ENCODE measurements at places on chromosomes 16 and 17.

- no peak for DNase-seq
These were observed 31.7 kb downstream of the RPA1 start for GRCh38 chr17:1861391-1862010.

GRCh38 chr16:16805809-16806208, 426.9 kb downstream of the NPIPA7 start:
- no peak for DNase-seq

- DNase-seq: peak; percentile 29
These were observed 71.2 kb upstream of the LGALS9 start for GRCh38 chr17:27559506-27560481.

DNA sequence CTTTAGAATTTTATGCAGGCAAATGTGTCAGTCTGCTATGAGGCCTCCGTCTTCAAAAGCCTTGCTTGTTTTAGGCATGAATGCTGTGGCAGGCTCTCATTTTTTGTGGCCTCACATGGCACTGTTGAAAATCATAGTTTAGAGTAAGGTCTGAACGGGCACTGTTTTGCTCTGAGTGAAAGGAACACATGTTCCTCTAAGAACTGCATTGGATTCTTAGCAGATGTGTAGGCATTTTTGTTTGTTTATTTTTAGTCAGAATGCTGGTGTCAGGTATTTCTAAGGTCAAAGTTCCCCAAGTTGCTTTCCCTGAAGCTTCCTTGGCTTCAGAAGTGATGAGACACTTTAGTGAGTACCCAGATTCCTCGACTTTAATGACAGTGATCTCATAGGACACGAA, 173.7 kb downstream of the HS3ST3B1 start:
- DNase-seq: no peak

- peak; percentile 91 for DNase-seq
These were observed 32.5 kb downstream of the WIPF2 start for GRCh38 chr17:40251576-40251975.

GRCh38 chr17:30908717-30909420, 2.8 kb upstream of the TEFM start:
- no peak for DNase-seq

DNA sequence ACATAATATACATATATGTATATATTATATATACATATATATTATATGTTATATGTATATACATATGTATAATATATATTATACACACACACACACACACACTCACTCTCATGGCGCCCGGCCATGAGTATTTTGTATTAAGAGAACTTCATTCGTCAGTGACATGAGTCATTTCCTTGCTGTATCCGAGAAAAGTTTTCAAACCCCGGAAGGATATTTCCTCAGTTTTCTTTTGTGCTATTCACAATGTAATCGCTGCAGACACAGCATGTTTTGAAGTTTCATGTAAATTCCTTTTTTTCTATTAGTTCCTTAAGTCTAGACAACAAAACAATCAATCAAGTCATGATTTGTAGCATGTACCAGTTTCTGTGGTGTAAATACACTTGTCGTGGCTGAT, 33.3 kb downstream of the OR1D5 start:
- no peak for DNase-seq

DNA sequence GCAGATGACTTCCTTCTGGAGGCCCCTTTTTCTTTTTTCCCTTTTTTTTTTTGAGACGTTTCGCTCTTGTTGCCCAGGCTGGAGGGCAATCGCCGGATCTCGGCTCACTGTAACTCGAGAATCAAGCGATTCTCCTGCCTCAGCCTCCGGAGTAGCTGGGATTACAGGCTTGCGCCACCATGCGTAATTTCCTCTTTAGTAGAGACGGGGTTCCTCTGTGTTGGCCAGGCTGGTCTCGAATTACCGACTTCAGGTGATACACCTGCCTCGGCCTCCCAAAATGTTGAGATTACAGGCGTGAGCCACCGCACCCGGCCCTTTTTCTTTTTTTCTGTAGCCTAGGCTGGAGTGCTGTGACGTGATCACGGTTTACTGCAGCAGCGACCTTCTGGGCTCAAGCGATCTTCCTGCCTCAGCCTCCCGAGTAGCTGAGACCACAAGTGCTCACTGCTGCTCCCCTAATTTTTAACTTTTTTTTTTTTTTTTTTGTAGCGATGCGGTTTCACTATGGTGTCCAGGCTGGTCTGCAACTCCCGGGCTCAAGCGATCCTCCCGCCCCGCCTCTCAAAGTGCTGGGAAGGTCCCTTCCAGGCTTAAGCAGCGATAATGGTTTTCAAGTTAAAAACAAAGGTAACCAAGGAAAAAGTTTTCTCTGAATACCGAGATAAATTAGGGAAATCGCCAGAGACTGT, 956 bp upstream of the IST1 start:
- DNase-seq: no peak

DNA sequence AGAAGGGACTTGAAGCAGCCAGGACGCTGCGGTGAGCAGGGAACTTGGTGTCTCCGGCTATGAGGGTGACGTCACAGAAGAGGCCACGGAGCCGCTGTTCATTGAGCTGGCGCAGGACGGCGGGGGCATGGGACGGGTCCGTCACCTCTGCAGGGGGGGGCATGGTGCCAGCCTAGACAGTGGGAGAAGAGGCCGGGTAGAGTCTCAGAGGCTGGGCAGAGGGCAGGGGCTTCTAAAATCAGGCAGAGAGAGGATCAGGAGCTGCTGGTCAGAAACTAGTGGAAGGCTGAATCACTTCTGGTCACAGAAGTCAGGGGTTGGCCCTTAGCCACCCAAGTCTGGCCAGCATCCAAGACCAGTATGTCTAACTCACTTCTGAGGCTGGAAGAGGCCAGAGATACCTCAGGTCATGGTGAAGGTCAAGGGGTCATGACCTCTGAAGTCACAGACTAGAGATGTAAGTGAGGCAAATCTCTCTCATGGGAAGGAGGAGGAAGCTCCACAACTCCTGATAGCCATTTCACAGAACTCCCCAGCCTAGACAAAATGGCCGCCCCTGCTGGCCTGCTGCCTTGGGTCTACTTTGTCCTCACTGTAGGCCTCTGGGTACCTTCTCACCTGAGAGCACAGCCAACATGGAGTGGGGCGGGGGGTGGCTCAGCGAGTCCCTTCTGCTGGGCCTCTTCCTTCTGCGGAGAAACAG, 12.6 kb downstream of the ZBTB4 start:
- peak; percentile 78 for DNase-seq

GRCh38 chr16:30669903-30670824, 11.9 kb downstream of the FBRS start:
- no peak for DNase-seq

DNA sequence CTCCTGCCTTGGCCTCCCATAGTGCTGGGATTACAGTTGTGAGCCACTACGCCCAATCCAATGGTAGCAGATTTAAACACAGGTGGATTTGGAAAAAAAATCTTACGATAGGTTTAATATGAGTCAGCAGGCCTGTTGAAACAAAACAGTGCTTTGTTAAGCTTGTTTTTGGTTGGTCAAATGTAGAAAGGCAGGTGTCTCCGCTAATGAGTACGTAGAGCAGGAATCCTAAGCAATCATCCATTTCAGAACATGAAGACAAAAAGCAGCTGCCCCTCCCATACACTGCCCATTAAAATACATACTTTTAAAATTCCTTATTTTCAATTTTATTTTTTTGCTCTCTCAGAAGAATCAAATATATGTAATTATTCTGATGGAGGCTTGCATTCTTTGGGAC, 1.9 kb upstream of the WWOX start:
- DNase-seq: no peak

DNA sequence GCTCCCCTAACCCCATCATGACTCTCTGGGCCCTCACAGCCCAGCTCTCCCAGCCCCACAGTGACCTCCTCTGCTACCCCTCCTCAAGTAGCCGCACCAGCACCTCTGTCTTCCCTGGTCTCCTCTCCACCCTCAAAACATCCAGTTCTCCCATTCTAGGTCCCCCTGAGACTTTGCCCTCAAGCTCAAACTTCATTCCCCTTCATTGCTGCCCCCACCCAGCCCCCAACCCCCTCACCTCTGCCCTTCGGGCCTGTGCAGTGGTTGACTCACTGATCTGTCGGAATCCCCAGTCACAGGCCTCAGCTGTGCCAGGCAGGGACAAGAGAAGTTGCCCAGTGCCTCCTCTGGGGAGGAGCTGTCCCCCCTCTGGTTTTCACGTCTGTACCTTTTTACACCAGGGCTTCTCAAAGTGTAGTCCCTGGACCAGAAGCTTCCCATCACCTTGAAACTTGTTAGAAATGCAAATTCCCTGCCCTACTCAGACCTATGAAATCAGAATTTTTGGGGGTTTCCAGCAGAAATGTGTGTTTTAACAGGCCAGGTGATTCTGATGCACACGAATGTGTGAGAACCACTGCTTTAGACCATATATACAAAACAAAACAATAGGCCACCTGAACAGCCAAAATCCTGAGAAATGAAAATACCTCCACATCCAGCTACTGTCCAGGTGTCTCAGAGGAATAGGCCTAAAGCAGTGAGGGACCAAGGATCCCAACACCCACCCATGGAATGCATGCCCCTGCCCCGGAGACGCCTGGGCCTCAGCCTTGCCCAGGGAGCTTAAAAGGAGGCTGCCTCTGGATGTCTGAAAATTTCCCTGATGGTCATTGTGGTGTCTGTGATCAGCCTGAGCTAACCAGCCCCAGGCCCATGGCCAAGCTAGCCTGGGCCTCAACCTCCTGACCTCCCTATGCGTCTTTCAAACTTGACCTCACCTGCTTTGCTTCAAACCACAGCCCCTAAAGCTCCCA, 853 bp upstream of the DOK4 start:
- DNase-seq: no peak

GRCh38 chr16:82033683-82034300, 1.3 kb upstream of the HSD17B2 start:
- DNase-seq: no peak

- no peak for DNase-seq
These were observed 21.6 kb upstream of the METRNL start for GRCh38 chr17:83057793-83058265.

DNA sequence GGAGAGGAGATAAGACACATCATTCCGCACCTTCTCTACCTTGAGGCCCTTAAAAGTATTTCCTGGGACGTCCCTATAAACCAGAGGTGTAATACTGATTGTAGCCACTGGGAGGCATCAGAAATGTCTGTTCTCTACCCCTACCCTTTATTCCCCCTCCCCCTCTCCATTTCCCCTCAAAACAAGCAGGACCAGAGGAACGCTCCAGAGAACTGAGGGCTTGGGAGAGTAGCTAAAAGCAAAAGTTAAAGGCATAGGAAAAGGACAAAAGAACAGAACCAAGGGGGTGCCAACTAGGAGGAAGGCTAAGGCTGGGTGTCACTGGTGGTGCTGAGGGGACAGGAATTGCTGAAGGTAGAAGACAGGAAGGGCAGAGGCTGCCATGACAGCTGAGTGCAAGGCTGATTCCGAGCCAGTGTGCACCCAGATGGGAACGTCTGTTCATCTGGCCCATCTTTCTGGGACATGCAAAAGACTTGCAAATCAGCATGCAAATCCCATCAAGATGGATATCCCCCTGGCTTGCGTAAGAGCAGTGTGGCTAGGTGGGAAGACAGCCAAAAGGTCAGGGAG, 6.7 kb downstream of the CAMTA2 start:
- peak; percentile 6 for DNase-seq

DNA sequence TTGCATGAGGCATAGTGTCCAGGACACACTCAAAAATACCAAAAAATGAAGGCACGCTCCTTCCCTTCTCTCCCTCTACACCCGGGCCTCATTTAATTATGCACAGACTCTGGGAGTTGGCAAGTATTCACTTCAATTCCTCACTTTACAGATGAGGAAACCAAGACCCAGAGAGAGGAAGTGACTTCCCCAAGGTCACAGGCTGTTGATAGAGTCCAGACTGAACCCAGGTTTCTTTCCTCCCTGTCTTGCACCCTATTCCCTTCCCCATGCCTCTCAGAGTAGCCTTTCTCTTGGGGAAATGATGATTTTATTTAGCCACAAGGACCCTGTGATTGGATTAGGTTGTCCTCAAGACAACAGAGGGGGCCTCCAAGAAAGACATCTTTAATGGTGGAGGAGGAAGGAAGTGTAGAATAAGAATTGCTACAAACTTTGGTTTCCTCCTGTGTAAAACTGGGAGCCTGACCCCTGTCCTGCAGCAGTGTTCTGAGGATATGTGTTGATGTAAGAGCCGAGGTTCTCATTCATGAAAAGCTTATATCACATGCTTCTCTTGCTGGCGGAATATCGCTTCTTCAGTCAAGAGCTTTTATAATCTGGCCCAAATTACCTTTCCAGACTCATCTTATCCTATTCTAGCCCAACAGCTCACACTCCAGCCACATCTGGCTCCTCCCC, 48.8 kb upstream of the SIAH1 start:
- no peak for DNase-seq

DNA sequence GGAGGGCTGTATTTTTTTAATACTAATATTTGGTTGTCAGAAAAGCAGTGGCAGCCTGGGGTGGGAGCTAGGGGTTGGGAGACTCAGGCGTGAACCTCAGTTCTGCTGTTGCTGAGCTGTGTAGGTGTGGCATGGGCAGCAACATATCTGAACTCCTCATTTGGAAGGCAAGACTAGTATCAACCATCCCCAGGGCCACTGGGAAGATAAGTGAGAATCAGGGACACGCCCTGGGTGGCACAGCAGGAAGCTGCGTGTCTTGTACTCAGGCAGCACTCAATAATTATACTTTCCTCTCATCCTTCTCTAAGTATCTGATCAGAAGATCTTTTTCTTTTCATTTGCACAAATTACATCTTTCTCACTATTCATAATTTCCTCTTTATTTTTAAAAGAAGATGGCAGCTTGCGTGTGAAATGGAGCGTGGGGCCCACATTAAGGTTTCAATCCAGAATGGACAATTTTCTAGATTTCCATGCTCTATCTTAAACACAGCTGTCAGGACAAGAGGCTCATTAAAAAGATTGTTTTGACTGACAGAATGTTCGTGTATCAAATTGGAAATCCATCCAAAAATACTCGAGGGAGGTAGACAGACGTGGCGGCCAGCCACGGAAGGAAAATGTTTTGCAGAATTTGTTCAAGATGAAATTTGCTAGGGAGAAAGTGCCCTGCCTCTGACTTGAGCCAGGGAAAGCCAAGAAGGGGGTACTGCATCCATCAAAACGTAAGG, 121.1 kb downstream of the CPPED1 start:
- DNase-seq: no peak

- no peak for DNase-seq
These were observed 45.3 kb upstream of the JPH3 start for GRCh38 chr16:87556941-87557459.

- DNase-seq: no peak
These were observed 80.3 kb upstream of the CRHR1 start for GRCh38 chr17:45703806-45704205.

DNA sequence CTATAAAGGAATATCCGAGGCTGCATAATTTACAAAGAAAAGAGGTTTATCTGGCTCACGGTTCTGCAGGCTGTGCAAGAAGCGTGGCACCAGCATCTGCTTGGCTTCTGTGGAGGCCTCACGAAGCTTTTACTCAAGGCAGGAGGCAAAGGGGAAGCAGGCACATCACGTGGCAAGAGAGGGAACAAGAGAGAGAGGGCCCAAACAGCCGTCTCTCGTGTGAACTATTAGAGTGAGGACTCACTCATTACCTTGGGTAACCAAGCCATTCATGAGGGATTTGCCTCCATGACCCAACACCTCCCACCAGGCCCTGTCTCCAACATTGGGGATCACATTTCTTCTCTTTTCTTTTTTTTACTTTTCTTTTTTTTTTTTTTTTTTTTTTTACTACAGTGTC, 7.5 kb upstream of the ALKBH5 start:
- no peak for DNase-seq

GRCh38 chr16:61295311-61295710, 740.9 kb downstream of the CDH8 start:
- DNase-seq: peak; percentile 7

GRCh38 chr16:83992624-83993023, 24.6 kb downstream of the NECAB2 start:
- DNase-seq: peak; percentile 9

- DNase-seq: peak; percentile 64
These were observed 3.3 kb downstream of the MARCHF10 start for GRCh38 chr17:62804822-62805221.
